ENCODE measurements at places on chromosomes 12 and 14.
A peak's percentile ranks its signal among the peaks of the same experiment; 100 is the strongest.

DNA sequence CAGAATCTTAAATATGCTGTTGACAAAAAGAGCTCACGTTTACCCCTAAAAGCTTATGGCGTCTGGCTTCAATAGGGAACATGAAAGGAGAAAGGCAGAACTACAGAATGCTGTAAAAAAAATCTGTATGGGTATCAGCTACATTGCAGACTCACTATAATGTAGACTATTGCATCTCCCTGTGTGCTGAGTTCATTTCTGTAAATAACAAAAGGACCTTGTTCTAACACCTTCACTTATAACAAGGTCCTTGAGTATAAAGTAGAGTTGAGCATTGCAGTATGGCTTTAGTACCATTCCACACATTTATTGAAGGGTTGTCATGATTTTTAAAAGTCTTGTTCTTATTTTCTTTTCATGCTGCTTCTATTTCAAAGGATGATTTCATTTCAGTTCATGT, 165.3 kb downstream of the NPAS3 start:
- DNase-seq = no peak

GRCh38 chr12:53078425-53079225, 565 bp downstream of the SPRYD3 start:
- DNase-seq = no peak

GRCh38 chr14:103091041-103091882, 3.3 kb upstream of the EXOC3L4 start:
- DNase-seq = peak; percentile 55

- DNase-seq = no peak
Measured at GRCh38 chr14:63301891-63302534, 16.7 kb downstream of the GPHB5 start.

DNA sequence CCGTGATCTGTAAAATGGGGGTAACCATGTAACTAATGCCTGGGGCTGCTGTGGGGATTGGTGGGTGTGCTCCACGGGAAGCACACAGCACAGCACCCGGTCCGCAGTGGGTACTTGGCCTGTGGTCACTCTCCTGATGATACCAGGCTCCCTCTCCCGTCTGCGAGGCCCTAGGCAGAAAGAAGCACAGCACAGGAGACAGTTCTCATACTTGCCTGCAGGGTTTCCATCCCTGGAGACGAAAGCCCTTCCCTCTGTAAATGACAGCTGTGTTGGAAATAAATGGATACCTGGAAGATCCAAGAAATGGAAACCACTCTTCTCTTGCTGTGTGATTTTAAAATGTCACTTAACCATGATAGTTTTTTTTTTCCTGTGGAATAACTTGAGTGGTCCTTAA, 7.9 kb upstream of the PRMT8 start:
- DNase-seq = no peak

GRCh38 chr14:92244805-92245204, 78.2 kb upstream of the SLC24A4 start:
- no peak for DNase-seq

DNA sequence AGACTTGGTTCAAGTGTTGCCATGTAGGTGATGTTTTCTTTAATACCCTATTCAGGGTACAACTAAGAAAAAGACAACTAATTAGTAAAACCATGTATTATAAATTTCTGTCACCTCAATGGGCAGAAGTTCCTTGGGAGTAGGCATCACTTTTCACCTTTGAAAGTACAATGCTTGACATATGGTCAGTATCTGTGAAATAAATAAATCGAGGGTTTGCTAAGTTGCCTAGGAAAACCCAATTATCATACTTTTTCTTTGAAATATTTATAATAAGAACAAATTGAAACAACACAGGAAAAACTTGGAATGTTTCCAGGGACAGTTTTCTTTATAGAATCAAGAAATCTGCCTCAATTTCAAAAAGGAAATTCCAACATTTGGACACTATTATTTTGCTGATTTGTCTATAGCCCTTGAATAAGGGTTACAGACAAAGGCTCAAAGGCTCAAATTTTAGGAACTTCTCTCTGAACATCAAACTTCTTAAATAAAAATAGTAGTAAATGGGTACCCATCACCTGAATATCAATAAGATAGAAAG, 13.7 kb downstream of the FGD6 start:
- DNase-seq = no peak

DNA sequence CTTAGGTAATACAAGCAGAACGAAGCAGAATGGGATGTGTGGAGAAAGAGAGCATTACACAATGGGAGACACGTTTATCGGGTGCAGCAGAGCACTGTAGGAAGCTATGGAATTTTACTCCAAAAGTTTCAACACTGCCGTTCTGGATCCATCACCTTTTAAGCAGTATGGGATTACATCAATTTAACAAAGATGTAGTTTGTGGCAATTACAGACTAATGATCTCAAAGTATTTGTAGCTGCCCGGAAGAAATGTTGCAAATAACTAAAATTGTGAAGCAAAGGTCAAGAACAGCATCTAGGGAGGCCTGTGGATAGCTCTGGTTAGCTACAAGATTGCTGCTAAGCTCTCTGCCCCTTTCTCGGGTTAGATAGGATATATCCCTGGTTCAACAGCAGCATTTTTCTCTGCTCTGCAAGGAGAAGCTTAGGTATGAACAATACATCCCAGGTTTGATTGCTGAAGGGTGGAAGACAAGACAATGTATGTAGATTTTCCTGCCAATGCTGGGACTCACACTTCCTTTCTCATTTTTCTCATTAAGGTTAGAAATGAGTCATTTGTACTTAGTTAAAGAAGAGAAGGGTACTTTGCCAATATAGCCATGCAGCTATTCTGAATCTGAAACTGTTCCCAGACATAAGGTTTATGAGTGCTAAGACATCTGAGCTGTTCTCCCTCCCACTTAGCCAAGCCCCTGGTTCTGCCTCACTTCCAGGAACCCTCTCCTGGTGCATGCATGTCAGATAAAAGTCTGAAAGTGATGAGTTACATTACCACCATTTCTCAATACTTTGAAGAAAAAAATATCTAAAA, 75.0 kb upstream of the HIF1A start:
- no peak for DNase-seq

- DNase-seq = no peak
Measured at GRCh38 chr14:77238356-77238755, 32.6 kb downstream of the NGB start.

- no peak for DNase-seq
Measured at GRCh38 chr12:46227616-46228015, 41.2 kb downstream of the SLC38A1 start.

DNA sequence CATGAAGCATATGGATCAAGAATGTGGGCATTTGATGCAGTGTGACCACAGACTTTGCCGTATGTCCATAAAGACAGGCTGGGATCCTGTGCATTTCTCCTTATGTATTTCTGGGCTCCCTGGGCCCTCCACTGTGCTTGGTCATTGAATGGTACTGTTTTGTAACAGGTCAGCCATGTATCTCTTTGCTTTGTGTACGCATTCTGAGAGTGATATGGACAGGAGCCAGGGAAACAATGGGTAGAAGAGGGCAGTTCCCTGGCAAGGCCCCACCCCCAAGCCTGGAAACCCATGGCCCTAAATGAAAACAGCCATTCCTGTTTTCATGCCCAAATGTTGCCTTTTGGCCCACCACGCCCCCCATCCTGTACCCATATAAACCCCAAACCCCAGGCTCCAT, 15.2 kb upstream of the FBXO34 start:
- no peak for DNase-seq

DNA sequence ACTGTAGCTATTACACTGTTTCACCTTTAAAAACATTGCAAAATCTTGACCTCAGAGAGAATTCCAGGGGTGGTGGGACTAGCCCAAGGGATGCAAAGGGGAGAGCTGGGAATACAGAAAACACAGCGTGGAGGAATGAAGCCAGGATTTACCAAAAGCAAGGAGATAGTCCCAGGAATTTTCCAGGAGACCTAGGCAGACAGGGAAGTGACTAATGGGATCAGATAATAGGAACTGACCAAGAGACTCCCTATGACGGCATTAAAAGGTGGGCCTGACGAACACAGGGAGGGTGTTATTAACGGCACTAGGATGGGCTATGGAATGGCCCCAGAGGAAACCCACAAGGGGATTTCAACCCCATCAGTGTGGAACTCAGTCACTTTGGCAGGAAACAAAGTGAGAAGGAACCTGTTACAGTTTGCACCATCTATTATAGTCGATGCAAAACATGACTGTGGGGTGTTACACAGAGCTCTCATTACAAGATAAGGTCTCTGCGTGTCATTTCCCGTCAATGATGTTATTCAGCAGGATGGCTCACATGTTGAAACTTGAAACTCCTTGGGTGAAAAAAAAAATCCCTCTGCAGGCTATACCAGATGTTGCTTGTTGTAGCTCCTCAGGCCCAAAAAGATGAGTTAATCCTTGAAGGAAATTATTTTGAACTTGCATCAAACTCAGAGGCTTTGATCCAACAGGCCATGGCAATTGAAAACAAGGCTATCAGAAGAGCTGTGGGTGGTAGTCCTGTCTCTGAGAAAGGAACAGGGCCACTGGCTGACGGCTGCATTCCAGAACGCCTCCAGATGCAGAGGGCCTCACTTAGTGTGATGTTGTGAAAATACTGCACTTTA, 58.7 kb downstream of the DRAM1 start:
- no peak for DNase-seq

- DNase-seq = no peak
Measured at GRCh38 chr12:64387197-64387816, 3.3 kb downstream of the C12orf56 start.

DNA sequence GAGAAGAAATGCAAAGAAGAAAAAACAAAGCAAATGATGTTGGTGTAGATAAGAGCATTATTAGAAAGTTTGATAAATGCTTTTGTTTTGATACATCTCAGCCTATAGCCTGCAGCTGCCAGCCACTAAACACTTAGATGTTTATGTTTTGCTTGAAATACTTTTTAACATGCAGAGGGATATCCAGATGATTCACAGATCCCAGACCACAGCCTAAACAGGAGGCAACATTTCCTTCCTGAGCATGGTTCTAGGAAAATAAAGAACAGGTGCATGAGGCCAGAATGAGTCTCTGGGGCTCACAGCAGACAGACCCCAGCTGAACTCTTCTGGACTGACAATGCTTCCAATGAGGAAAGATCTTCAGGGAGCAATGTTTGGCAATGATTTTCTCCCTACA, 103.7 kb upstream of the EEA1 start:
- DNase-seq = no peak

GRCh38 chr12:91319071-91319760, 136.6 kb upstream of the DCN start:
- no peak for DNase-seq

DNA sequence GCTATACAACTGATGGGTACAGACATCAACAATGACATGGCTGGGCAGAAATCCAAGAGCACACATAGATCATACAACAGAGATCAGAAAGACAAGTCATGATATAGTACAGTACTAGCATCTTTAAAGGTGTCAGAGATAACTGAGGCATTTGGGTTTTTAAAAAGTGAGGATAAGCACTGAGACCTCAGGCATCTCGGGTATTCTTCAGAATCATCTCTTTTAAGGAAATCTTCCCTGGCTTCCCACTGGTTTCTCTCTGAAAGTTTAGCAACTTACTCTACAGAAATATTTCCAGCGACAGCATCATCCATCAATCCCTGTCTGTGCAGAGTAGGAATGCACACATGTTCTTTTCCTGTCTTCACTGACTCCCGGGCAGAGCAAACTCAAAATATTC, 93.2 kb upstream of the PARP11 start:
- DNase-seq = no peak

- no peak for DNase-seq
Measured at GRCh38 chr12:66156654-66157053, 13.1 kb downstream of the TMBIM4 start.

- DNase-seq = no peak
Measured at GRCh38 chr14:24117179-24117578, 2.4 kb upstream of the NRL start.

GRCh38 chr14:30340495-30340894, 218.5 kb upstream of the G2E3 start:
- no peak for DNase-seq

DNA sequence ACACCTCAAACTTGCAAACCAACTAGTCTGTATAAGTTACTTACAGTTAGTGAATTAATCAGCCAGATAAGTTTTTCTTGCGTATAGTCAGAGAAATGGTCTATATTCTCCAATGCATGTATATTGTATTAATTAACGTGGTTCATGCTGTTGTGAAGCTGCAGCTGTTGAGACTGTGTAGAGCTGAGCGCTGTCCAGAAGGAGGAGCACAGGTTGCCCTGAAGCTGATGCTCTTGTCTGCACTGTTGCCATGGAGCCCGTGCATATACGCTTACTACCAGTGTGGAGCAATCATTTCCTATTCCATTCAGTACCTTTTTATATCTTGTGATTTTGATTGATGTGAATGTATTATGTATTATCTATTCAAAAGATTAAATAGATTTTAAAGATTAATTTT, 74.3 kb upstream of the ARID2 start:
- DNase-seq = peak; percentile 35

GRCh38 chr12:39931857-39932256, 174.0 kb downstream of the SLC2A13 start:
- no peak for DNase-seq

DNA sequence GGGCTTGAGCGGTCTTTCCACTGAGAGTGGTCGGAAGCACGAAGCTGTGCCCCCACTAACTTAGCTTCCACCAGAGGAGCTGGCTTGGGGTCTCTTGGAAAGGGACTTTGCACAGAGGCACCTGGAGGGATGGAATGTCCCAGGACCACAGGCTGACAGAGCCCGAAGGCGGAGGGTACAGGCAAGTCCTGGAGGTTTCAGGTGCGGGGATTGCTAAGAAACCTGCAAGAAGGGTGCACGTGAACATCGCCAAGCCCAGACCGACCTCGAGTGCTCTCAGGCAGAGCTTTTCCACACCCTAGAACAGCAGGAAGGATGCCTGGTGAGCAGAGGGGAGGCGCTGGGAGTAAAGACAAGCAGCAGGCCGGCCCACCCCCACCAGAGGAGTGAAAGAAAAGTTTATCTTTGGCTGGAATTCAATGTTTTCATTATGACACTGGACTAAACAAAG, 61.6 kb downstream of the SERPINA3 start:
- no peak for DNase-seq

GRCh38 chr12:47370421-47370820, 290.7 kb upstream of the AMIGO2 start:
- no peak for DNase-seq

- DNase-seq = peak; percentile 39
Measured at GRCh38 chr14:74867673-74868072, 8.3 kb downstream of the PROX2 start.

GRCh38 chr12:71731439-71732356, 23.0 kb upstream of the RAB21 start:
- no peak for DNase-seq

Measured in stimulated activated CD8-positive, alpha-beta memory T cell treated with anti-CD3 and anti-CD28 coated beads, Interleukin-2, amount 100 ng/mL, for 1 hour (primary cell).